ENCODE measurements at places on chromosomes 2 and 18. TPM values are rescaled to one million over a fixed set of nuclear protein-coding genes. Genes with fewer than 3 reads are reported as not detected.
A peak's percentile ranks its signal among the peaks of the same experiment; 100 is the strongest.

Gene PROKR1
- total RNA-seq, result not detected

DNA sequence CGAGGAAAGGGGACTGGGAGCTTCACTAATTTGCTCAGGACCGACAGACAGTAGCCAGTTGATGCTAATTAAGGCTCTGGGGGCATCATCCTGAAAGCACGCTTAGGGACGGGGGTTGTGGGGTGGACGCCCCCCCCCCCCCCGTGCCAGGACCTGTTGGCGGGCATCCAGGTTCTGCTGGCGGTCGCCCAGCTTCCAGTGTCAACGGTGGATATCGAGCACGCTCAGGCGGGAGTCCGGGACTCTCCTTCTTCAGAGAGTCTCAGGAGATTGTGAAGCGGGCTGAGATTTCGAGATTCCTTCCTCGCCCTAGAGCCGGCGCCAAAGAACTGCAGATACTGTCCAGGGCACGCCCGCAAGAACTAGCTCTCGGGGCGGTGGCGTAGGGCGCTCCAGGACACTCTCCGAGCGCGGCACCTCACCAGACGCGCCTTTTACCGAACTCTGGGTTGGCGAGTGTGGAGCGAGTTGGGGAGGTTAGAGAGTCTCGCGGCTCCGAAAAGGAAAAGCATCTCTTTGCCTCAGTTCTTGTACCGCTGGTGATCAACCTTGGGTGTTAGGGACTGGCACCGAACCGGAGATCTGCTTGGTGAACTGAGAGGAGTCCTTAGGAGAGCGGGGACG, 5.6 kb downstream of the RAX start:
- no peak for DNase-seq

DNA sequence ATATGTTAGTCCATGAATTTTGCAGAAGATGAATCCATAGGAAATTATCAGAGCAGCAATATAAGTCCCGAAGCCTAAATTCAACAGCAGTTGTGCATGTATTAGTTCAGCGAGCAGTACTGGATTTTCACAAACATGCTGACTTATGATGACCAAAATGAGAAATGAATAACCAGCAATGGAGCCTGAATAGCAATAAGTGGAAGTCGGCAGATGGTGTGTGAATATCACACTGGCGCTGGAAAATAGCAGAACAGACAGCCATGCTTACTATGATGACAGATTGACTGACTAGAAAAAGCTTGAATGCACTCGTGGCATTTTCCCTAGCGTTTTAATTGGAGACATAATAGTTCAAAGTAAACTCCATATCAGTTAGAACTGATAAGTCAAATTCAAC, 1114.5 kb downstream of the DSC3 start:
- no peak for DNase-seq

GRCh38 chr2:222900354-222900753, 39.5 kb downstream of the ACSL3 start:
- DNase-seq, result no peak

DNA sequence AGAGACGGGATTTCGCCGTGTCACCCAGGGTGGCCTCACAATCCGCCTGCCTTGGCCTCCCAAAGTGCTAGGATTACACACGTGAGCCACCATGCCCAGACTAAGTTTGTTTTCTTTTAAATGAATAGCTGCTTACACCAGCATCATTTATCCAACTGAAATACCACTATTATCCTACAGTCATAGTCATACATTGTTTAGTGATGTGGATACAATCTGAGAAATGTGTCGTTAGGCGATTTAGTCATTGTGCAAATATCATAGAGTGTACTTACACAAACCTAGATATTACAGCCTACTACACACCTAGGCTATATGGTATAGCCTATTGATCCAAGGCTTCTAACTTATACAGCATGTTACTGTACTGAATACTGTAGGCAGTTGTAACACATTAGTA, 10.3 kb downstream of the ZC3H15 start:
- no peak for DNase-seq

Gene MIB1
- total RNA-seq, result 31.3 TPM

GRCh38 chr2:26292646-26293045, 47.9 kb downstream of the HADHB start:
- no peak for DNase-seq

DNA sequence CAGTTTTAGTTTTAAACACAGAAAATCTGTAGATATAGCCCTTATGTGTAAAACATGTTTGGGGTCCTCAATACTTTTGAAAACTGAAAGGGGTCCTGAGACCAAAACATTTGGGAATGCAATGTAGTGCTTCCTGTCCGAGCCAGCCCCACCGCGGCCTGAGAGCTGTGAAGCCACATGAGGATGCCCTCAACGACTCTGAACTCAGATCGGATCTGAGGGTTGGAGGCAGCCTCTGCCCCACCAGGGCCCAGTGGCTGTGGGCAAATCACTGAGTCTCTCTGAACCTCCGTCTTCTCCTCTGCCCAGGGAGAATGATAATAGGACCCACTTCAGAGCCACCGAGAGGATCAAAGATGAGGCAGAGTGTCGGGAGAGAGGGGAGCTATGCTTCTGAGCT, 33.4 kb upstream of the HPCAL1 start:
- DNase-seq, result peak; percentile 26

DNA sequence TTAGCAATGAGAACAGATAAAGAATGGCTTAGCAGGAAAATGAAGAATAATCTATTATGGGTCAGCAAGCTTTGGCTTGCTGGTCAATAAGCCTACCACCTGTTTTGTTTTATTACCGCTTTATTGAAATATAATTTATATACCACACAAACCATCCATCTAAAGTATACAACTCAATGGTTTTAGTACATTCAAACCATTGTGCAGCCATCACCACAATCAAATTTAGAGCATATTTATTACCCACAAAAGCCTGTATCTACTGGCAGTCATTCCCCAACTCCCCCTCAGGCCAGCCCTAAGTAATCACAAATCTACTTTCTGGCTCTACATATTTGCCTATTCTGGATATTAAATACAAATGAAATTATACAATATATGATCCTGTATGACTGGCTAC, 17.2 kb downstream of the PPP3R1 start:
- no peak for DNase-seq

Gene HNMT
- total RNA-seq, result 67.4 TPM
